Amniotic stem cell (primary cell): ENCODE measurements at places on chromosomes 6 and 20.

- DNase-seq, result peak; percentile 18
Observed at GRCh38 chr6:145214570-145214969, 520.8 kb downstream of the EPM2A start.

DNA sequence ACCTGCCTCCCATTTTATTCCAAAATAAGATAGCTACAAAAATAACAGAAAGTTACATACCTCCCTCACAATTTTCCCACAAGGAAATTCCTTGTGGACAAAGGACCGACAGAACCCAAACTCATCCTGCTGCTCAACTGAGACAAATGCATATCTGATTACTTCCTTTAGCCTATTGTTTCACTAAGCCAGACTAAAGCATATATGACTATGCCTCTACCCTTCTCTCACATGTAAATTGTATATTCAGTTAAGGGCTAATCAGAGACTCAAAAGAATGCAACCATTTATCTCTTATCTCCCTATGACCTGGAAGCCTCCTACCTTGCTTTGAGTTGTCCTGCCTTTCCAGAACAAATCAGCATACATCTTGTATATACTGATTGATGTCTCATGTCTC, 72.1 kb downstream of the MANEA start:
- DNase-seq, result no peak

GRCh38 chr6:139904158-139904533, 529.7 kb upstream of the CITED2 start:
- no peak for DNase-seq

- DNase-seq, result no peak
Observed at GRCh38 chr6:140879946-140880345, 1252.8 kb upstream of the GJE1 start.

GRCh38 chr6:79627422-79627821, 3.7 kb upstream of the SH3BGRL2 start:
- no peak for DNase-seq
